ENCODE measurements at places on chromosomes 1 and 21.

DNA sequence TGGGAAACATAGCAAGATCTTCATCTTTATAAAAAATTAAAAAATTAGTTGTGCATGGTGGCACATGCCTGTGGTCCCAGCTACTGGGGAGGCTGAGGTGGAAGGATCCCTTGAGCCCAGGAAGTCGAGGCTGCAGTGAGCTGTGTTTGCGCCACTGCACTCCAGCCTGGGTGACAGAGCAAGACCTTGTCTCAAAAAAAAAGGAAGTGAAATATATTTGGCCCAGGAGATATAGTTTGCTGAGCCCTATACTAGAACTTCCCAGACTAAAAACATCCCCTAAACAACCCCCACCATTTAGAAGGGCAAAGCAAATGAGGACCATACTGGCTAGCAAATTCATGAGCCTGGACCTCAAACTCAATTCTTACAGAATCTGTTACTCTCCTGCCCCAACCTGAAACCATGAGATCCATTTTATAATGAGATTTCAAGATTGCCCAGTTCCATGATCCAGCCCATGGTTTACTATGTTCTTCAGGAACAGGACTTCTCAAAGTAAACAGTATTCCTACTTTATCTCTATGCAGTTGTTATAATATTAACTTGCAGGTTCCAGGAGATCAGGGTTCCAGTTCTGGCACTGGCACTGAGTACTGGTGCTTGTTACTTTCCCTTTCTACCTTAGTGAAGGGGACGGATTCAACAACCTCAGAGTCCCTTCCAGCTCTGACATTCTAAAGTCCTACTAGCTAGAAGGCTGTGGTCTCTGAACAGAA is 48.9 kb upstream of the TADA1 start:
- no peak for DNase-seq

DNA sequence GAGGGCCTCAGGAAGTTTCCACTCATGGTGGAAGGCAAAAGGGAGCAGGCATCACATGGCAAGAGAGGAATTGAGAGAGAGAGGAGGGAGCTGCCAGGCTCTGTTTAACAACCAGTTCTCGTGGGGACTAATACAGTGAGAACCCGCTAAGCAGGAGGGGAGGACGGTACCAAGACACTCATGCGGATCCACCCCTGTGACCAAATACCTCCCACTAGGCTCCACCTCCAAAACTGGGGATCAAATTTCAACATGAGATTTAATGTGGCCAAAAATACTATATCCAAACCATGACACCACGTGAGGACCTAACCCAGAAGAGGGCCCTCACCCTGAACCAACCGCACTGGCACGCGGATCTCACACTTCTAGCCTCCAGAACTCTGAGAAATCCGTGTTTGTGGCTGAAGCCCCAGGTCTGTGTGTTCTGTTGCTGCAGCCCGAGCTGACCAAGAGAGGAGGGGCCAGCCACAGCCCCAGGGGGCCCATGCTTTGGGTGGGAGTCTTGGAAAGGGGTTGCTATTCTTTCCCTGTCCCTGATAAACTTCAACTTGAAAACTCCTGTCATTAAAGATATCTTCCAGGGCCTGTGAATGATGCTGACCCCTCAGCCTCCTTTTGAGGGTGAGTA is 32.0 kb downstream of the TRIM67 start:
- no peak for DNase-seq

- DNase-seq = no peak
These were observed 48.9 kb downstream of the LDLRAD2 start for GRCh38 chr1:21860971-21861370.

- no peak for DNase-seq
These were observed 33.4 kb downstream of the ARNT start for GRCh38 chr1:150842964-150843363.

GRCh38 chr1:211236633-211237320 is 22.4 kb upstream of the RCOR3 start:
- DNase-seq = no peak

GRCh38 chr1:201570886-201571624 is 32.1 kb downstream of the NAV1 start:
- DNase-seq = no peak

GRCh38 chr1:71413441-71414175 is 332.8 kb upstream of the ZRANB2 start:
- DNase-seq = no peak

DNA sequence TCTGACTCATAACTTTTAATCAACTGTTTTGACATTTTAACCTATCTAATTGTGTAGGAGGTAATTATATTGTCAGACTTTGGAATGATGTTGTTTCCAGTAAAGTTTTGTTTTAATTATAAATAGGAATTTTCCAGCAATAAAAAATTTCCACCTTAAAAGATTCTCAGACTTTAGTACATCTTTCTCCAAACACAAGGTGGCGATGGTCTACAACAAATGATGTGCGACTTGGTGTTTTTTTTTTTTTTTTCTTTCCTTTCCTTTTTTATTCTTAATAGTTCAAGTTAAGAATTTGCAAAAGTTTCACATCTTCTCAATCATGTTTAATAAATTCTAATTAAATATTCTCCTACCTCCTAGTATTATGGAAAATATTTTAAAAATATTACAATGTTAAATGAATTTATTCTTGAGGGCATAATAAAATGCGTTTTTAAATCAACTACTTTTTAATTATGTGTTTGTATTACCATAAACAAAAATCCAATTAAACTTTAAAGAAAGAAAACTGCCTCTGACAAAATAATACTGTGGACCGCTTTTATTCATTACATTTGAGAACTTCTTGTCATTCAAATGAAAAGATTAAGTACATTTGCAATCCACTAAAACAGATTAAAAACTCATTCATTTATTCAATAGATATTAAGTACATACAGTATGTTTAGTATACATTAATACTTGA is 4.4 kb upstream of the ADAMTS1 start:
- DNase-seq = no peak

DNA sequence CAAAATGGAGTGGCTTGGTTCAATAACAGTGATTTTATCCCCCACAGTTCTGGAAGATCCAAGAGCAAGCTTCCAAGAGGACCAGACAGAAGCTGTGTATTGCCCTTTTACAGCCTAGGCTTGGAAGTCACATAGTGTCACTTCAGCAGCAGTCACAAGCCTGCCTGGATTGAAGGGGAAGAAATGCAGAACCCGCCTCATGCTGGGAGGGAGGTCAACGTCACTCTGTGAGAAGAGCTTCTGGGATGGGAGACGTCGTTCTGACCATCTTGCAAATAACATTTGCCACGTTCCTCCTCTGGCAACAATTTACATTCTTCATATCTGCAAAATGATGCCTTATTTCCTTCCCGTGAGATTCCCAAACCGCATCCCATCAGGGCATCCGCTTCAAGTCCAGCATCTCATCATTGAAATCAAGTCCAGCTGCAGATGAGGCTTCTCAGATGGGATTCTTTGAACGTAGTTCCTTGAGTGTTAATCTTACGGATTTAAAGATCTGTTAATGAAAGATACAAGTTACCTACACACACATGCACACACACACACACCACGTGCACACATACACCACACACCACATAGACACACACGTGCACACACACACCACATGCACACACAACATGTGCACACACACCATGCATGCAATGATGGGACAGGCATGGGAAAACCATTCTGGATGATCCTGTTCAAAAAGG is 23.9 kb upstream of the KIF1B start:
- DNase-seq = no peak

GRCh38 chr1:91754348-91754747 is 131.6 kb downstream of the TGFBR3 start:
- no peak for DNase-seq

- no peak for DNase-seq
These were observed 738 bp upstream of the KCNA2 start for GRCh38 chr1:110606657-110607535.

GRCh38 chr1:109158433-109158832 is 44.5 kb downstream of the ELAPOR1 start:
- no peak for DNase-seq

GRCh38 chr21:14842601-14843000 is 222.2 kb downstream of the NRIP1 start:
- no peak for DNase-seq

- DNase-seq = no peak
These were observed 20.7 kb upstream of the PADI4 start for GRCh38 chr1:17287130-17287776.

DNA sequence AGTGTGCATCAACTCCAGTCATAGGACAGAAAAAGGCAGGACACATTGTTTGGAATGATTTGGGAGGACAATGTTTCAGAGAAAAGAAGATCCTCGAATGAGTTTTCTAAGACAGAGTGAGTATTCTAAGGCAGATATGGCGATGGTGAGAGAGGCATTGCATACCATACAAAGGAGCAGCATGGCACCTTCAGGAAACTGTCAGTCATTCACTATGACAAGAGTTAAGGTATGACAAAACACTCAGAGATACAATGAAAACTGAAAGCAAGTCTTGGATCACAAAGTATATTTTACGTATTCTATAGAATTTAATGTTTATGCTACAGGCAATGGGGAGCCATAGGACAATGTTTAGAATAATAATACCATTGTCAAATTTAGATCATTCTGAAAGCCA is 337.4 kb upstream of the LYPLAL1 start:
- DNase-seq = no peak

GRCh38 chr1:30704271-30704670 is 19.1 kb downstream of the MATN1 start:
- DNase-seq = no peak

DNA sequence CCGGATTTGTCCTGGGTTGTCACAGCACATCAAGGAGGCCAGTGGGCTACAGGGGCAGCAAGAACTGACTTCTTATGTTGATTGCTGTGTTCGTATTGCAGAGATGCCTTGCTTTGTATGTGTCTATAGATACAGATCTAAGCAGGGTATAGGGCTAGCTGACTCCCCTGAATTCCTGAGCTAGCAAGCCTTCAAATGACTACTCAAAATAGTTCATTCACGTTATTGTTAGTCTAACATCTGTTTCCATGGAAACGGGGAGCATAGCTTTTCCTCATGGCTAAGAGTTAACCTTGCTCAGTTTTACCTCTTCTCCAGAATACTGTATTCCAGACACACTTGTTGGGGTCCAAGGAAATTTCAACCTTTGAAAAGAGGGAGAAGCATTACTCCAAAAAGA is 24.1 kb downstream of the TRIM45 start:
- no peak for DNase-seq

GRCh38 chr1:106480629-106481028 is 575.8 kb upstream of the PRMT6 start:
- DNase-seq = no peak

DNA sequence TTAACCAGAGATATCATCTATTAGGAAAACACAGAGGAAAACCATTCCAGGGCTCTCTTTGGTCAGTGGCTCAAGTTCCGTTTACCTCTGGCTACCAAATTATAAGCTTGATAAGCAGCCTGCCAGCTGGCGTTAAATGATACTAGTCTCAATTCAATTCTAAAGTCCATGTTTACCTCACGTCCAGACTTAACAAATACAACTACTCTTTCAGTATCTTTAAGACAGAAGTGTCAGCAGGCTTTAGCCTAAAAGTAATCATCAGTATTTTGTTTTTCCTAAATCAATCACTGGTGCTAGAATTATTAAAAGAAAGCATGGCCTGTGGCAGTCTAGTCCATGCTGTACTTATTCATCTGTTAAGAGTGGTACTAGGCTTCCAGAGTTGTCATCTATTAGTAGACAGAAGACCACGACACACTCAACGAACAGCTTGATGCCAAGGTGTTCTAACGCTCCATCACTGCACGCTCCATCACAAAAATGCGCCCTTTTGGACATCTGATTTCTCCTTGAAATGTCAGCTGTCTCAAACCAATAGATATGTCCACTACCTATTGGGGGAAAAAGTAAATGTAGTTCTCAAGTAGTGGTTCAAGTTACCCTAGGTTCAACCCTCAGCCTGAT is 1.5 kb downstream of the IVNS1ABP start:
- no peak for DNase-seq

GRCh38 chr21:35764077-35764476 is 296.2 kb downstream of the SETD4 start:
- no peak for DNase-seq

DNA sequence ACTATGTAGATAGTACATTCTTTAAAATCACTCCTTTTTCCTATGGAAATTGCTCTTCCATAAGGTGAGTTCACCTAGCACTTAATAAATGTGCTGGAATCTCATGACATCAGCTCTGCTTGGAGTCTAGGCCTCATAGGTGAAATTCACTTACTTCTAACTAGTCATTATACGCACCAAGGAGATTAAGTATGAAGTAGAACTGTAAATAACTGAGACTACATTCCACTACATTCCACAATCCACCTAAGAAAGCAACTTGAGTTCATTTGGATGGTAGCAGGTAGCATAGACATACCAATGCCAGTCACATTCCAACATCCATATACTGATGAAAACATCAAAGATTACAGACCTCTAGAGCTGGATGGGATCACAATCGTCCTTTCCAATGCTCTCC is 64.3 kb downstream of the NIBAN1 start:
- no peak for DNase-seq

GRCh38 chr1:230758709-230759368 is 11.7 kb downstream of the CAPN9 start:
- no peak for DNase-seq
